HT-29 (cell line): ENCODE measurements at places on chromosomes 13 and 19.

GRCh38 chr13:112345826-112346172 is 30.4 kb upstream of the SPACA7 start:
- DNase-seq: no peak

- no peak for DNase-seq
Observed at GRCh38 chr13:30502237-30502636, 36.5 kb upstream of the HMGB1 start.

DNA sequence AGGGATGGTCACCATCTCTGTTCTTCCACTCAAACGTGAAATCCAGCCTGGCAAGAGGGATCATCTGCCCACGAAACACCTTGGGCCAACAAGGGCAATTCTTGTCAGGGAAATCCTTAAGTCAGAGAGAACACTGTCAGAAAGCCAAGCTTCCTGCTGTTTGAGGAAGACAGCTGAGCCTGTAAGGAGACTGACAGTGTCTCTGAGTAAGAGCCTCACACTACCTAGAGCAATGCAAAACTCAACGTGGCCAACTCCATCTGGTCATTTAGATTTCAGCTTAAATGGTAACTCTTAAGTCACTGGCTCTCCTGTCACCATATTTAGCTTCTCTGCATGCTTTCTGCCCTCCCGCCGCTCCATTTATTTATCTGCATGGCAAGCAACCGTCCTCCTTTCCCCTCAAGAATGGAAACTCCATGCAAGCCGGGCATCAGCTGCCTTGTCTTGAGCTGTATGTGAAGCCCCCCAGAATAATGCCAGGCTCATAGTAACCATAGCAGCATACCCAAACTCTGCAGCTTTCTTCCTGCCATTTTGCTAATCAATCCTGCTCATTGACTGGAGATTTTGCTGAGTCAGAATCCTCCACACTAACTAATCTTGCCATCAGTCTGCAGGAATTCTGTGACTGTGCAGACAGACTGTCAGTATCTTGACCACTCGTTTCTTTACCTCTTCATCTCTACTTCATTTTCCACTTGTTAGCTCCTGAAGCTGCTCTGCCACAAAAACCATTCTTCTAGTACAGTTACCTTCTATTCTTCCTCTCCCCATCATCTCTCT is 159.8 kb downstream of the IRS2 start:
- no peak for DNase-seq

DNA sequence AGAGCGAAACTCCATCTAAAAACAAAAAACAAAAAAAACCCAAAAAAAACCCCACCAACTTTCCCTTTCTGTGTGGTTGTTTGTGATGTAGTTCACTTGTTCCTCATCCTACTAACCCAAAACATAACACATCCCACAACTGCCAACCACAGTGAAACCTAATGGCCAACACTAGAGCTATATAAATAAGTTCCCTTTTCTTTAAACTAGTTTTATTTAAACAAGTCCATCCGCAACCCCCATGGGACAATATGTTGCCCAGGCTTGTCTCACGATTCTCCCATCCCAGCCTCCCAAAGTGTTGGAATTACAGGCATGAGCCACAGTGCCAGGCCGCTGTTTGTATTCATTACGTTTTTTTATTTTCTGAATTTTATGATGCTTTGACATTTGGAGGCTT is 71.2 kb upstream of the ADGRE5 start:
- no peak for DNase-seq
